AG10803 (cell line): ENCODE measurements at places on chromosomes 1 and 21.

- DNase-seq: no peak
Measured at GRCh38 chr1:26857473-26858060, 5.4 kb upstream of the SFN start.

DNA sequence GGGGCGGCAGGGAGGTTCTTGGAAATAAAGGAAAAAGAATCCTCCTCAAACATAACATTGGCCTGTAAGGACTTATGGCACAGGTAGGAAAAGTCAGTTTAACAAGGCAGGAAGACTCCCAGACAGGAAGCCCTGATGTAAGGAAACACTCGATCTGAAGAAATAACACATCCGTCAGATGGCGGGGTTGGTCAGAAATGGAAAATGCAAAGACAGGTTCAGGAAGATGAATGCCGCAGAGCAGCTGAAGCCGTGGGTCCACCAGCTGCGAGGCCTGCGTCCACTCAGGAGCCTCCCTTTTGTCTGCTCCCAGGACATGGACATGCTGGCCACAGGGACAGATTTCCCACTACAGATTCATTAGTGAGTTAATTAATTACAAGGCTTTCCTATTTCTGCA, 3.8 kb downstream of the RSPH1 start:
- no peak for DNase-seq

- DNase-seq: no peak
Measured at GRCh38 chr21:26593800-26594199, 20.7 kb upstream of the CYYR1 start.

GRCh38 chr1:157154940-157155514, 16.8 kb upstream of the ETV3 start:
- no peak for DNase-seq

DNA sequence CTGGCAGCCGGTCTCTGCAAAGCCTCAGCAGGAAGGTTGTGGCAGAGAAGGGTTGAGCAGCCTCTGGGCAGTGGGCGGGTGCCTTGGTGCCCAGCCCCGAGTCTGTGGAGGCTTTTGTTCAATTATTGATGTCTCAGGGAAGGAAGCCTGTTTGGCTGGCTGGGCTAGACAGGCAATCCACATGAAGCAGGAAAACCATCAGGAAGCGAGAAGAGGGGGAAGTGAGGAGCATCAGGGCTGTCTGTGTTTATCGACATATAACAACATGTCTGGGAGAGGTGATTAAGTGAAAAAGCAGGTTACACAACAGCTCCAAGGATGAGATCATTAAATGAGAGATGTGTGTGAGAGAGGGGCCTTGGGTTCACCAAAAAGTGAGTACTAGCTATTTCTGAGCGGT, 105.4 kb downstream of the UBE2U start:
- DNase-seq: no peak

DNA sequence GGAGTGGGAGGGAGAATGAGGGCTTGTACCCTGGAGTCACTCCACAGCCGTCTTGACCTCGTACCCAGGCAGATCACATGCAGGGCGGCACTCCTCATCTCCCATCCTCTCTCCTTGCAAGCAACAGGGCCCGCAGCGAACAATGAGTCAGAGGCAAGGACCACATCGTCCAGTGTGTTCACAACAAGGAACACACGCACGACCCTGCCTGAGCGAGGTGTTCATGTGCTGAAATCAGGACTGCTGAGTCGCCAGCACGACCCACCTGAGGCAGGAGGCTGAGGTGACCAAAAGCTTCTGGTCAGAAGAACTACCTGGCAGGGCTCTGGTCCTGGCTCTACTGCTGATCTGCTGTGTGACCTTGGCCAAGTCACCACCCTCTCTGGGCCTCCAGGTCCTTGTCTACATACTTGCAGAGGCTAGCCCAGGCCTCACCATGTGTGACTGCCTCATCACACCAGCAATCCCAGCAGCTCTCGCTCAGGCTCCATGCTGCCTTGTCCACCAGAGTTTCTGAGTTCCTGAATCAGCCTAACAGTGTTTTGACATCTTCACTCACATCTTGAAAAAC, 78.0 kb downstream of the SSBP3 start:
- no peak for DNase-seq

DNA sequence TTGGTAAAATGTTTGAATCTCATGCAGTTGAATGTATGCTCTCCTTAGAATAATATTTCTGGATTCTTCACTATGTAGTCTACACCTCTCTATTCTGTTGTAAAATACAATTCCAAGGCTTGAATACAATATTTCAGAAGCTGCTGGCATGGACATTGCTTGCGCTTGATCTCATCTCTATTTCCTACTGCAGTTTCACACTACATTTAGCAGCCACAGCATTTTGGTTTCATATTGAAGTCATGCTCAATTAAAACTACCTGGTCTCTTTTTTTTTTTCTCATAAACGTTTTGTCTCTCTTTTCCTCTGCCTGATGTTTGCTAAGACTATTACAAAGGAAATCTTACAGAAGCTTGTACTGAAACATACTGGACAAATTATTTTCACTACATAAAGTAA, 631.0 kb upstream of the TMPRSS15 start:
- no peak for DNase-seq

- no peak for DNase-seq
Measured at GRCh38 chr1:39995973-39996393, 41.0 kb downstream of the MFSD2A start.

- peak; percentile 76 for DNase-seq
Measured at GRCh38 chr1:8373581-8374241, 55.8 kb downstream of the SLC45A1 start.

DNA sequence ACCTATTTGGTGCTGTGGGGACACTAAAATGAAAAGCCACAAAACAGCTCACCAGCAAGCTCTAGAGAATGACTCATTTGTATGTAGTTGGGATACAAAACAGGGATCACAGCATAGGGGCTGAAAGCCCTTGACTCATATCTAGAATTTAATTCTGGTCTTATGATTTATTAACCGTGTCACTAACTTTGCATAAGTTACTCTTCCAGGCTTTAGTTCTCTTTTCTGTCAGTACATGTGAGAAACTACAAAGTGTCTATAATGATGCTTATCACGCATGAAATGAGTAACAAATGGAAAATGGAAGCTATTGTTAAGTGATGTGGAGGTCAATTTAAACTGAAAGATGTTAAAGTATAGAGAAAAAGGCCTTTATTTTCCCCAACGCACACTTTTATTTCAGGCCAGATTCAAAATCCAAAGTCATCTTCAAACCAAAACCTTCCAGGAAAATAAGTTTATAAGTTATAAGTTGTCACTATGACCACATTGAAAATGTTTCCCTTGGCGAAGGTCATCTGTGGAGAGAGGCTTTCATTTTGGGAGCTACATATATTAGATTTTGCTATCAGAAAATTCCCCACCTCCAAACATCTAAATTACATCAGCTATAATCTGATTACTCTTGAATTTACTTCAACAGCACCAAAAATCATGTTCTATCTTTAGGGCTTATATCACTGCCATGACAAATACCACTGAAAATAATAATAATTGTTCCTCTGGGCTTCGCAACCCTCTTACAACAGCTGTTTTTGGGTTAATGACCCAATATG, 430.5 kb downstream of the MRPL39 start:
- DNase-seq: peak; percentile 1

GRCh38 chr1:5575396-5575940, 416.8 kb downstream of the NPHP4 start:
- no peak for DNase-seq

DNA sequence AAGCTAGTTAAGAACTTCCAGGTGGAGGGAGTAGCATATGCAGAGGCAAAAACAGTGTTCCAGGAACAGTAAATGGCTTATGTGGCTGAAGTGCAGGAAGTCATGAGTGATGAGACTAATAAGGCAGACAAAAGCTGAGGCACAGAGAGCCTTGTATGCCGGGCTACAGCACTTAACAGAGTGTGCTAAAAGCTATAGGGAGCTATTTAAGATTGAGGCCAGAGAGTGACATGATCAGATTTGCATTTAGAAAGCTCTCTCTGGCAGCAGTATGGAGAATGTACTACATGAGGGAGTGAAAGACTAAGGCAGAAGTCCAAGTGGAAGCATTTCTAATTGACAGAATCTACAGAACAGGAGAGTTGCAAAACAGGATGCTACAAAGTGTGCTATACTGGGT, 38.6 kb downstream of the WASF2 start:
- DNase-seq: no peak

- DNase-seq: no peak
Measured at GRCh38 chr1:230759369-230760065, 12.3 kb downstream of the CAPN9 start.

DNA sequence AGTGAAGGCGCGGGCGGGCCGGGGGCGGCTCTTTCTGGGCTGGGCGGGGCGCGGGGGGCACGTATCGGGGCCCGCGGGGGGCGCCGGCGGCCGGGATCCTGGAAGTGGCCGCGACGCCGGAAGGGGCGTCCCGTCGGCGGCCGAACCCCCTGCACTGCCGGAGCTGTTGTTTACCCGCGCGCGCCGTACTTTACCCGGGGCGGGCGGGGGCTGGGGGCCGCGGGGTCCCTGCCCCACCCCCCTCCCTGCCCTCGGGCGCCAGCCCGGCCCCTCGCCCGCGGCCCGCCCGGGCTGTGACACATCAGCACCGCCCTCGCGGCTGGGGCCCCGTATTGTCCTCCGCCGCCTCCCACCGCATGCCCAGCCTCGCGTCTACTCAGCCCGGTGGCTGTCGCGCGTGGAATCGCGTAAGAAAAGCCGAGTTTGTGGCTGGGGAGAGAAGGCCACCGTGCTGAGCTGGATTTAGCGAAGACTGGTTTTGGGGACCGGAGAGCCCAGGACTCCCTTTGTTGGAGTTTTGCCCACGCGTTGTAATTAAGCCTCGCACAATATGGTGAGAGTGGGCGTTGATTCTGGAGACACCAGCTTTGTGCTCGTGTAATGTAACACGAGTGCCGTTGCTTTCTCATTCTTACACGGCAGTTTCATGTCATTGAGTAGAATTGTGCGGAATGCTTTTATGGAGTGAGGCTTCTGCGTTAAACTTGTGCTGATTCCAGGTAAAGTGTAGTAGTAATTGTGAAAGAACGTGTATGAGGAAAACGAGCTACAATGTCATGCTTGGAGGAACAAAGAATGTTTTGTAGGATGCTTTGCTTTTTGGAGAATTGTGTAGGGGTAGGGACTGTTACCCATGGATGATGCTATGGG, 559 bp downstream of the BACH1 start:
- peak; percentile 46 for DNase-seq

DNA sequence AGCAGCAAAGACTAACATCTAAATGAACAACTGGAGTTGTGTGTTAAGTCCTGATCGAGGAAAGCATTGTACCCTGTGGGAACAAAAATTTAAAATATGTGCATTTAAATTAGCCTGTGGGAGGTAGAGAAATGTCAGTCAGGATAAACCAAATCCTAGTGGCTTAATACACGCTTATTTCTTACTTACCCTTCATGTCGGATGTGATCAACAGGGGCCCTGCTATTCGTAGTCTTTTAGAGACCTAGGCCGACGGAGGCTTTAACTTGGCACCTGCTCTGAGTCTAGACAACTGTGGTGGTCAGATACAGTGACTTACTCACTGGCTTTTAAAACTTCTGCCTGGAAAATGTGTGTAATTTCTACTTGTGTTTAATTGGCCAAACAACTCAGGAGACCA, 10.2 kb downstream of the GSTM3 start:
- DNase-seq: no peak

GRCh38 chr1:27388337-27389005, 4.0 kb upstream of the GPR3 start:
- peak; percentile 29 for DNase-seq

DNA sequence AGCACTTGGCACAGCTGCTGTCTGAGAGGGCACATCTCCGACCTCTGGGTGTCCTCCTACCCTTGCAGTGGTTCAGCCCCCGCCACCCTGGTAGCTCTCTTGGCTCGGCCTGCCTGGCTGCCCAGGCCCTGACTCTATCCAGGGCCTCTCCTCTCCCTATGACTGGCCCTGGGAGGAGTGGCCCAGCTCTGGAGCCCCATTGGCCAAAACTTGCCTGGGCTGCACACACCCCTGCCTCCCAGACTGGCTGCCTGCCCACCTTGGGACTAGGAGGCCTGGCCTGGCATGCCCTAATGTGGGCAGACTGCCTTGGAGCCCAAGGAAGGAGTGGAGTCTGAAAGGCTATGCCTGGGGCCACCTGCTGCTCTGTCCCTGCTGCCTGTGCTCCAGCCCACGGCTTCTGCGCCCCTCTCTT, 33.6 kb downstream of the ACOT11 start:
- DNase-seq: peak; percentile 89
